Brain microvascular endothelial cell (primary cell): ENCODE measurements at places on chromosomes 5 and 9.
A peak's percentile ranks its signal among the peaks of the same experiment; 100 is the strongest.

- no peak for DNase-seq
Measured at GRCh38 chr5:133866160-133866902, 102.1 kb downstream of the C5orf15 start.

- DNase-seq: peak; percentile 43
Measured at GRCh38 chr9:98502976-98503325, 205.8 kb downstream of the GABBR2 start.

DNA sequence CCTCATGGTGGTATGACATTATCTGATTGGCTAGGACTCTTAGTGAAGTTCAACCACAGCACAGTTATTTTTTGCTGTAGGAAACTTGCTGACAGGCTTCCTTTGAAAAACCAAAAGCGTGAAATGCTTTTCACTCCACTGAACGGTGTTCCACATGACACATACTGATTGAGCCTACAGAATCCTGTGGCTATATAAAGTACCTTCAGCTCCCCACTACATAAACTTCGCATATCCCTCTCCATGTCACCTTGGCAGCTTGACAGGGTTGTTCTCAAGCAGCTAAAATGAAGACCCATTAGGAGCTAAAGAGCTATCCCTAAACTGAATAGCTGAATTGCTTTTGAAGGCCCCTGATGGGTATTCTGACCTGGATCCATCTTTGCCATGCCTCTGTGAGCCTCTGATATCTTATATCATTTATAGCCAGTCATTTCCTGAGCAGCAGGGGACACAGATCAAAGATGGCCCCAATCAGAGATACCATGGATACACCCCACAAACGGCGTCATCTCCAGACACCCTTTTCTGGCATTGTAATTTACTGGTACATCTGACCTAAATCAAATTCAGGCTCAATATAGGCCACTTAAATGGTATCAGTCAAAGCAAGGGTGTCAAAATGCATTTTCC is 91.5 kb downstream of the APBA1 start:
- DNase-seq: no peak

- DNase-seq: no peak
Measured at GRCh38 chr5:180339583-180340183, 13.5 kb downstream of the GFPT2 start.

DNA sequence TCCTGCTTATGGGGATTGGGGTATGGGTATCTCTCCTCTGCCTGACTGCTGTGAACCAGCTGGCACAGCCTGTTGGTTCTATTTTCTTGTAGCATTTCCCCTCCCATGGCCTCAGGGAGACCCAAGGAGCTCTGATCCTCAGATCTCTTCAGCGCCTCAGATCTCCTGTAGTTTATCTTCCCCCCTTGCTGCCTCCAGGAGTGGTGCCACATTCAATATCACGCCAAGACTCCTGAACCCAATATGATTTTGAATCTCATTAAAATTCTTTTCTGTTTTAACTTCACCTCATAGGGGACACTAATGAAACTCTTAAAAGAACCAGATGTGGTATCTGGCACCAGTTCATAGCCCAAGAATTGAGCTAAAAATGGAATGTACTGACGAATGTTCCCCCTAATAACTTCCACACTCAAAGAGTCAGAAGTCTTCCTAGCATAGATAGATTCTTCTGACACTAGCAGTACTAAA is 59.6 kb upstream of the LIFR start:
- no peak for DNase-seq

DNA sequence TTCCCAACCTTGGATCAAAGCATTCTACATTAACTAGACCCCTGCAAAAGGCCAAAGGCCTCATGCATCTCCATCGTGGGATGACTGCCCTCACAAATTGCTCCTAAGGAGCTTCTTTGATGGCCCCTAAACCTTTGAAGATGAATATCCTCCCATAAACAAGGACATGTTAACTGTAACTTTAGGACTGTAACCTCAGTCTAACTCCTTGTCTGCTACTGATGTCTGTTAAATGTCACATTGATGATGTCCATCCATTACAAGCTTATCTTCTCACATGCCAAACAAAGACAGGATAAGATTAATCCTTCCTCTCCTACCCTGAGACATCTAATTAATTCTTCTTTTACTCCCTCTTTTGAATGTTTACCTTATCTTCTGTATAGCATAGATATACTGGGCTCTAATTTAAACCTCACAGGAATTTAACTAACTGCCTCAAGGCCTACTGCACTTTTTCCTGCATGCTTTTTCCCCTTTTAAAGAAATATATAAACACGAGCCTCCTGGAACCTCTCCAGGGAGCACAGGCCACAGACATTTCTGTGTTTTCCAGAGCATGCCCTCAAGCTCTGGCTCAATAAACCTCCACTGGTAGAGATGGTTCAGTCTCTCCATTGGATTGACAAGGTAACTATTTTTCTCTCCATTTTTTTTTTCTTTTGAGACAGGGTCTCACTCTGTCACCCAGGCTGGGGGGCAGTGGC is 90.6 kb upstream of the SLC25A48 start:
- no peak for DNase-seq

DNA sequence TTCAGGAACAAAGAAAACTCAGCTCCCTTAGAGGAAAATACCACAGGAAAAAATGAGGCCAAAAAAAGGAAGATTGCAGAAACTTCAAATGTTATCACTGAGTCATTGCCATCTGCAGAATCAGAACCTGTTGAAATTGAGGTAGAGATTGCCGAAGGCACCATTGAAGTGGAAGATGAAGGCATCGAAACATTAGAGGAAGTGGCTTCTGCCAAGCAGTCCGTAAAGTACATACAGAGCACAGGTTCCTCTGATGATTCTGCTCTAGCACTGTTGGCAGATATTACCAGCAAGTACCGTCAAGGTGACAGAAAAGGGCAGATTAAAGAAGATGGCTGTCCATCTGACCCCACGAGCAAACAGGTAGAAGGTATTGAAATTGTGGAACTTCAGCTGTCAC is 30.8 kb upstream of the NIM1K start:
- no peak for DNase-seq

DNA sequence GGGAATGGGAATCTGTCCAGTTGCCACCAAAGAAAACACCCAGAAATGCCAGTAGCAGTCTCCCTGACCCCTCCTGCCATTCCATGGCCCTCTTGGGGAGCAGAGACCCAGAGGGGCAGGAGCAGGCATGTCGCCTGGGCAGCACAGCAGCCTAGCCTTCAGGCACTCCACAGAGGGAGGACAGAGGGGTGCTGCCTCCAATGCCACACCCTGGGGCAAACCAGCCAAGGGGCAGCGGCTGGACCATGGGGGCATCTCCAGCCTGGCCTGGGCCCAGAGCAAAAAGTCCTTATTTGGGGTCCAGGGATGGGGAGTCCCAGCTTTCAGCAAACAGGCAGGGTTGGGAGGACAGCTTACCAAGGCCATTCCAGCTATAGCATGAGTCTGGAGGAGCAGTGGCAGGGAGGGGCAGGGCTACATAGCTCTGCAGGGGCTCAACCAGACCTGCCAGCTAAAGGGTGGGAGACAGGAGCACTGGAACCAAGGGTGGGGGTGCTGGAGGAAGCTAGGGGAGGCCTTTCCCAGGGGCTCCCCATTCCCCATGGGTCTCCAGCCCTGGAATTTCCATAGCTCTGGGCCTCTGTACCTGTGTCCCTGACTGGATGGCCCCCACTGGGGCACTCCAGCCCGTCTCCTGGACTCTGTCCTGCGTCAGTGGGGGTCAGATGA is 6.7 kb downstream of the BRD3 start:
- DNase-seq: no peak

DNA sequence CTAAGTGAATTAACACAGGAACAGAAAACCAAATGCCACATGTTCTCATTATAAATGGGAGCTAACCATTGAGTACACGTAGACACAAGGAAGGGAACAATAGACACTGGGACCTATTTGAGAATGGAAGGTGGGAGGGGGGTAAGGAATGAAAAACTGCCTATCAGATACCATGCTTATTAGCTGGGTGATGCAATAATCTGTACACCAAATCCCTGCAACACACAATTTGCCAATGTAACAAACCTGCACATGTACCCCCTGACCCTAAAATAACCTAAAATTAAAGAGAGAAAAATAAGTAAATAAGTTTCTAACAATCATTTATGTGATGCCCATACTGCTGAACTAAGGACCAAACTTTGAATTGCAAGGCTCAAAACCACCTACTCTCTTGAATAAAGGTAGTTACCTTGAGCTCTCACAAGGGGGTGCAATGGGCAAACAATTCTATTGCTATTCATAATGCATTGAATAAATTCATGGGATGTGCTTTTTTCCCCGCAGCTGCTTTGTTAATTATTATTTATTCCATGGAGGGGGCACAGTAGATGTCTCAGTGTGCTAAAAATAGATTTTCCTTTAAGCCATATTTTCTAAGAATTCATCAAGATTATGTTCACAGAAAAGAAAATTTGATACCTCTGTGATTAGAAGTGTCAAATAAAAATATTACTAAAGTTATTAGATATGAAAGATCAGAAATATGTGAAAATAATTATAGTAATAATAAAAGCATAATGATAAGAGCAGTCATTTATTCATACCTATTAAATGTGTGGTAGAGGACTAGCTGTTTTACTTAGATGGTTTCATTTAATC is 76.2 kb upstream of the PTPN3 start:
- peak; percentile 74 for DNase-seq

GRCh38 chr5:135007305-135007704 is 26.7 kb downstream of the PITX1 start:
- no peak for DNase-seq
